Stimulated activated CD8-positive, alpha-beta memory T cell treated with anti-CD3 and anti-CD28 coated beads, Interleukin-7, amount 100 ng/mL, for 4 hours (primary cell): ENCODE measurements at places on chromosomes 4 and X.

DNA sequence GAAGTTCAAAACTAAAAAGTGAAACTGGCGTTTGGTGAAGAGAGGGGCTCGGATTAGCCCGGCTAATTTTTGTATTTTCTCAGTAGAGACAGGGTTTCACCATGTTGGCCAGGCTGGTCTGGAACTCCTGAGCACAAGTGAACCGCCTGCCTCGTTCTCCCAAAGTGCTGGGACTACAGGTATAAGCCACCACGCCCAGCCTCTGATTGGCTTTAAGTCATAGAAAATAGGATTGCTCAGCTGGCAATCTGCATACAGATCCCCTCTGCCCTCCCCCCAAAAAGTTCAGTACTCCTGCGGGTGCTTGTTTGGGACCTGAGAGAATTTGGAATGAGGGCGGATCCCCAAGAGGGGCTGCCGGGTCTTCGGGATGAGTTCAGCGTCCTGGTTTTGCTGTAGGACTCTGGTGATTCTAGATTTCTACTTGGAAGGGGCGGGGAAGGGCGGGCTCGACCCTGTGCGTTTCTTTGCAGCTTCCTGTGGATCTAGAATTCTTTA, 537 bp upstream of the PRKX start:
- no peak for DNase-seq

DNA sequence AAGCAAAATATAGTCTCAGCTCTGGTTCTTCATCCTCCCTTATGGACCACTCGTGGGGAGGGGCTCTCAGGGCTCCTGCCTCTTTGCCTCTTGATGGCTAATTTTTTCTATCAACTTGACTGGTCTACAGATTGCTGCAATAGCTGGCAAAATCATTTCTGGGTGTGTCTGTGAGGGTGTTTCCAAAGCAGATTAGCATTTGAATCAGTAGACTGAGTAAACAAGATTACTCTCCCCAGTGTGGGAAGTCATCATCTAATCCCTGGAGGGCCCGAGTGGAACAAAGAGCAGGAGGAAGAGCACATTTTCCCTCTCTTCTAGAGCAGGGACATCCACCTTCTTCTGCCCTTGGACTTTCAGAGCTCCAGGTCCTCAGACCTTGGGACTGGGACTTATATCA, 153.5 kb downstream of the STK32B start:
- DNase-seq = no peak

DNA sequence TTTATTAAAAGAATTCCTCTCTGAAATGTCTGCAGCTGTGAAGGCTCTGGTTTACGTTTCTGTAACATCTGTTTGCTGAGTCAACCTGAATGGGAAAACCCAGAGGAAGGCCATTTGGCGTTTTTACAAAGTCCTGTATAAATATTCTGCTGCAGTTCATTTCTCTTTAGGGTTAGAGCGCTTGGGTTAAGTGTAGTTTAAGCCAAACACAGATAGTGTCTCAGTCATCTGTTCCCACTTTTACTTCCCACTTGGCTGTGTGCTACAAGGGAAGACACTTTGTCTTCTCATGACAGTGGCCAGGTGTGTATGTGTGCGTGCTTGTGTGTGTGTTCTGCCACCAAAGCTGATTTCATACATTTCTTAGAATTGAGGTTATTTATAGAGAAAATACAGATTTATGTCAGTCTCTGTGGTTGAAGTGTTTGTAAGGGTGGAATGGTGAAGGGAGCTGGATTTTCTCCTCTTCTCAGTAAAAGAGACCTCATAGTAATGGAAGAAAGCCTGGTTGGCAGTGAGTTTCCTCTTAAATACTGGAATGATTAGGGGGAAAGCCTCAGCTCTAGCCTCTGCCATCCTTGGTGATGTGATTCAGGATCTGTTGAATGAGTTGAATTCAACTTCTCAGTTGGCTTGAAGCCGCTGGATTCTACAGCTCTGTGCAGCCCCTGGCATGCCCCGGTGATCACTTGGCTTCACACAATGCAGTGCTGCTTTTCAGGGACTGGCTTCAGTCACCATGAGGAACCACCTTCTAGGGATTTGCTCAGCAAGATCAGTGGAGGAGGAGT, 50.6 kb downstream of the JADE1 start:
- no peak for DNase-seq

- no peak for DNase-seq
Measured at GRCh38 chr4:22129454-22130029, 181.0 kb upstream of the KCNIP4 start.

GRCh38 chr4:24978291-24979075, 52.3 kb downstream of the LGI2 start:
- no peak for DNase-seq

DNA sequence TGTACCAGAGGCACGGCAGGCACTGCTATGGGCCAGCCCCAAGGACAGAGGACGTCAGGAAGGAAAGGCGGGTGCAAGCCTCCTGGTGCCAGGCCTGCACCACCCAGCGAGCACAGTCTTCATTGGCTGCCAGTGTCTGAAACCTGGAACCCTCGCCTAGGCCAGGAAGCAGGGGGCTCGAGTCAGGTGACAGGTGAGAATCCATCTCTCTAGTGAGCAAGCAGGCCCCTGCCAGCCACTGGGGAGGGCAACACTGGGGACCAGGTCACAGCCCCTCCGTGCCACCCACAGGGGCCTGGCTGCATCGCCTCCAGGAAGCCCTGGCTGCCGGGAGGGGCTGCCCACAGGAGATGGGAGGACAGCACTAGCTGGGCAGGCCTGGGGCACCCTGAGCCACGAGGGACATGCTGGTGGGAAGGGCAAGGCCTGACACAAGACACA, 6.9 kb upstream of the HAUS3 start:
- no peak for DNase-seq

DNA sequence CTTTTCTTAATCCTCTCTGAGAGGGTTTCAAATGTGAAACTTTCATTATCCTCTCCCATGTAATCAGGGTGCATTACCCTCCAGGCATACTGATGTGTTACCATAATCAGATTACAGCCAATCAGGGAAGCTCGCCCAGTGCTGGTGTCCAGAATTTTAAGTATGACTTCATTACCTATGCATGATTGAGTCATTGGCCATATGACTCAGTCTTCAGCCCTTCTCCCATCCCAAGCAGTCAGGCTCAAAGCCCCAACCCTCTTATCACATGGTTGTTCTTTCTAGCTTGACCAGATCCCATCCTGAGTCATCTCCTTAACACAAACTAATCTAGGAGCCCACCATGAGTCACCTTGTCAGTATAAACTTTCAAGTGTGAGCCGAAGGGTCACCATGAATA, 1668.1 kb upstream of the AGA start:
- DNase-seq = no peak

DNA sequence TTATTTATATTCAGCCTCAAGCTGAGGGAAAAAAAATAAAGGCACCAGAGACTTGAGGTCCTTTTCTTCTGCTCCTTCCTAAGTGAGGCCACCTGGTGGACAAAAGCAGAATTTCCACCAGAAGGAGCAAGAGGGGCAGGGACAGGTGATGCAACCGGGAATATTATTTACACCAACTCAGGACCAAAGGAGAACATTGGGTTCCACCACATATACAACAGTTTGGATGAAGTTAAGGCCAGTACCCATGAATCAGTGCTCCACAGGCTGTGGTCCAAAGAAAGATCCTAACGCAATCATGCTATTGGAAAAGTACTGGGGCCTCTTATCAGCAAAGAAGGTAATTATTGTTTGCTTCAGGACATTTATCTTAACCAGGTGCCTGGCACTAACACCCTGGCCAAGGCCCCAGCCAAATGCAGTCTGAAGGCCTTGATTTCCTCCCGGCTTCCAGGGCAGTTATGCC, 57.4 kb downstream of the TSC22D3 start:
- peak; percentile 44 for DNase-seq

DNA sequence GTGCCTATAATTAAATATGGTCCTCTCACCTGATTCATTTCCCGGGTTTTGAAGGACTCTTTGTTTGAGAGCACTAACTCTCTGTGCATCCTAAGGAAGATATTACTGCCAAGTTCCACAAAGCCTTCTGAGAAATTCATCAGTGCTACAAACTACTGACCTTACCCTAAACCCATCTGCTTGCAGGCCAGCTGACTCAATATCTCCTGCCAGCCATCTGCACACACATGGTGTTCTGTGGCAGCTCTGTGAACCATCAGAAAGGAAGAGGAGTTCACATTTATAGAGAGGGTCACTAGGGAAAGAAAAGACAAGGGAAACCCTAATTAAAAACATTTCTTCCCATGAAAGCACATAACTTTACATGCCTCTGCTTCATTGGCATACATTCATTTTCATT, 156.7 kb downstream of the ATP10D start:
- DNase-seq = no peak

- DNase-seq = no peak
Measured at GRCh38 chr4:17531538-17532285, 16.7 kb downstream of the CLRN2 start.

GRCh38 chrX:54675762-54676161, 122.3 kb downstream of the ITIH6 start:
- DNase-seq = no peak

DNA sequence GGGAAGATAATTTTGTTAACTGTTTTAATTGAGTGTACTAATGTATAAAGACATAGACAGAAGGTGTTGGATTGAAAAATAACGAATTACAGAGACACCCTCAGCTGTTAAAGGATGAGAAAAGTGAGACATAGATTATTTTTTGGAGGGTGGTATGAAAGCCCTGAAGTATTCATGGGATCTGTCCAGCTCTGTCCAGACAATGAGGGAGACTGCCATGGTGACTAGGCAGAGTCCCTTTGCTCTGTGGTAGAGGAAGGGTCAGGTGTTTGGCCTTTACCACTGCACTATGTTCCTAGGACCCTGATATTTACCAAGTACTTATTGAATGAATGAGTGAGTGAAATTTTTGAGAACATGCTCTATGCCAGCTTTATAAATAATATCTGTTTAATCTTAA, 11.4 kb downstream of the FGF2 start:
- DNase-seq = no peak

GRCh38 chrX:152904151-152905080, 6.5 kb downstream of the ZNF185 start:
- DNase-seq = peak; percentile 17

GRCh38 chr4:77903186-77903585, 40.6 kb downstream of the MRPL1 start:
- DNase-seq = no peak

DNA sequence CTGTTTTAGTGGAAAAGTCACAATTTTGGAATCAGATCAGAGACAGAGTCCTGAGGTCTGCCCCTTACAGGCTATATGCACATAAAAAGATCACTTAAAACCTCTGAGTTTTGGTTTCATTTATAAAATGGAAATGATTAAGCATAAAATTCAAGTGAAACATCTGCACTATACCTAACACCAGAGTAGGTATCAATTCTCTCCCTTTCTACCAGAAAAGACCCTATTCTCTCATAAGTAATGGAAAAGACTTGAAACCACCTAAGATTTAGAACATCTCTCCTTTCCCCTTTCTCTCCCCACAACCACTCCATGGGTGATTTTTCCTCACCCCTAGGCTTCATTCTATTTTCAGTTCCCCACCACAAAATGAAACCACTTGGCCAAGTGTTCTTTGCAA, 907 bp downstream of the LHFPL1 start:
- no peak for DNase-seq

GRCh38 chr4:5968246-5968645, 50.0 kb downstream of the C4orf50 start:
- DNase-seq = no peak

DNA sequence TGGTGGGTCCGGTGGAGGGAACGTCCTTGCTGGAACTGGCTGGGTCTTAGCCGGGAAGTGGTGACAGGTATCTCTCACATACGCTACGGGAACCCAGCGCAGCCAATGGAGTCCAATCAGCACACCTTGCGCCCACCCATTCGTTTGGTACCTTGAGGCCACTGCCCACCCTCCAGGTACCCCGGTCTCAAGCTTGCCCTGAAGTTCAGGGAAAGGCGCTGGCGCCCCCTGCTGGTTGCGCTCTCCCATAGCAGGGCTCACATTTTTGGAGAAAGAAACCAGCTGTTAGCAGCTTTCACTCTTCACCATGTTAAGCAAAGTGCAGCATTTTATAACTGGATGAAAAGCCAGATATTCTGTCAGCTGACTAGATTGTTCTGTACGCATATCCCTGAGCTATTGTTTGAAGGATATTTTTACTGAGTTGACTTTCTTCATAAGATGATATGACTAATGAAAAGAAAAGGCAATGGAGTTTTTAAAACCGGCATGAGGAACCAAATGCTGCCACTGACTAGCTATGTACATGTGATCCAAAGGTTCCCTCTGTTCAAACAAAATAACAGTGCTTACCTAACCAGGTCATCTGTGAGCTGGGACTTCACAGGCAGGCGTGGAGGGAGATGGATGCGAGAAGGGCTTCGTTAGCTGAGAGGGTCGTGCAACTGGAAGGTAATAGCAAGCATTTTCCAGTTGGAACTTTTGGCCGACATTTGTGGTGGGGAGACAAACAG, 43.7 kb downstream of the OTOP1 start:
- no peak for DNase-seq

- DNase-seq = no peak
Measured at GRCh38 chrX:45873781-45874180, 671.4 kb downstream of the ZNF674 start.

DNA sequence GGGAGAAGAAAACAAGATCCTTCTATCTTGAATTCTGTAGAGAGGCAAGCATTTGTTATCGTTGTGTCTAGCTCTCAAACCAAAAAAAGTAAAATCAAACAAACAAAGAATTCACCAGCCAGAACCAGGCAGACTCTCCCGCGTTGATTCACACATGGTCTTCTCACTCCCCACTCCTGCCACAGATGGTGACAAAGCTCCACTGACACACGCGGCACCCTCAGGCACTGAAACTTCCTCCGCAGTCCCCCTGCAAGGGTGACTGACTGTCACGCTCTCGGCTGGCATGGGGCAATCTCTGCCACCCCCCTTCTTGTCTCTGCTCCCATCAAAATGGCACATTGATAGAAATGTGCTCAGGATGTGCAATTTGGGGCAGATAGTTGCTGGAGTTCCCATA, 304.9 kb downstream of the DHX15 start:
- DNase-seq = no peak
